Epithelial cell of alveolus of lung (primary cell): ENCODE measurements at places on chromosomes 1 and 21. TPM values are rescaled to one million over a fixed set of nuclear protein-coding genes. Genes with fewer than 3 reads are reported as not detected.

The PLA2G2D gene
- not detected in 2 replicates for total RNA-seq

The OR2L8 gene
- total RNA-seq, result not detected in 2 replicates

The NUAK2 gene
- 2.1 and 13.1 TPM in 2 replicates for total RNA-seq

The LRRC39 gene
- 0.24 TPM in 1 of 2 replicates, not detected in the other for total RNA-seq

The LCE3D gene
- not detected in 2 replicates for total RNA-seq

The NEXN gene
- total RNA-seq, result 9.1 and 10.9 TPM in 2 replicates
